ENCODE measurements at places on chromosomes 12 and 14. TPM values are rescaled to one million over a fixed set of nuclear protein-coding genes. Genes with fewer than 3 reads are reported as not detected.

The MARK3 gene
- 91.9 TPM for total RNA-seq

The ACSM4 gene
- total RNA-seq = not detected

The ALDH1L2 gene
- 0.72 TPM for total RNA-seq

The CLEC1B gene
- not detected for total RNA-seq

The LPCAT3 gene
- total RNA-seq = 22.1 TPM

The CD4 gene
- total RNA-seq = 1.8 TPM

The PXMP2 gene
- 21.2 TPM for total RNA-seq

The CLEC7A gene
- 0.62 TPM for total RNA-seq

The DHRS4L2 gene
- total RNA-seq = 23.4 TPM

The ADAM20 gene
- 0.31 TPM for total RNA-seq

The KRT74 gene
- total RNA-seq = not detected

The CLSTN3 gene
- total RNA-seq = 17.7 TPM

The TAPBPL gene
- 32.0 TPM for total RNA-seq

The RD3L gene
- total RNA-seq = not detected

The CIROP gene
- not detected for total RNA-seq

The LACRT gene
- total RNA-seq = not detected

The PAX9 gene
- not detected for total RNA-seq

The KCNK10 gene
- total RNA-seq = not detected

The MSI1 gene
- total RNA-seq = 0.22 TPM

The CCDC177 gene
- not detected for total RNA-seq

The NFATC4 gene
- 0.81 TPM for total RNA-seq

The DPPA3 gene
- total RNA-seq = not detected

The SERPINA12 gene
- total RNA-seq = not detected

The PPM1H gene
- total RNA-seq = 0.13 TPM

The NPAS3 gene
- not detected for total RNA-seq

The IFNG-AS1 gene
- total RNA-seq = 1.6 TPM

The HSPA2 gene
- 1.9 TPM for total RNA-seq

The KLRC3 gene
- 3.2 TPM for total RNA-seq

The TMEM30B gene
- 1.9 TPM for total RNA-seq

The OR4E2 gene
- not detected for total RNA-seq

The MORN3 gene
- total RNA-seq = 2.5 TPM

The COX14 gene
- 58.7 TPM for total RNA-seq

The TUBA1B gene
- 2,464 TPM for total RNA-seq

The CLEC4C gene
- not detected for total RNA-seq

The SMCO2 gene
- total RNA-seq = not detected

The PLD4 gene
- not detected for total RNA-seq

The GPR84 gene
- 0.16 TPM for total RNA-seq

The OTOGL gene
- not detected for total RNA-seq

The LTBR gene
- 0.51 TPM for total RNA-seq

The POTEG gene
- not detected for total RNA-seq

The NIN gene
- 73.8 TPM for total RNA-seq

The TAS2R14 gene
- total RNA-seq = 0.95 TPM

The RHEBL1 gene
- total RNA-seq = 10.1 TPM

The PPP2R5E gene
- 56.5 TPM for total RNA-seq

The GMFB gene
- 56.4 TPM for total RNA-seq
